ENCODE measurements at places on chromosomes 4 and X. TPM values are rescaled to one million over a fixed set of nuclear protein-coding genes. Genes with fewer than 3 reads are reported as not detected.

The TBC1D1 gene
- 38.1 TPM for total RNA-seq

The CWH43 gene
- total RNA-seq: not detected

The CAPN6 gene
- 0.02 TPM for total RNA-seq

The PPP2R2C gene
- 17.6 TPM for total RNA-seq

The CHIC2 gene
- total RNA-seq: 22.2 TPM

The NR3C2 gene
- total RNA-seq: 0.12 TPM

The TMPRSS11D gene
- total RNA-seq: not detected

The ARHGAP6 gene
- total RNA-seq: not detected

The CAMK2D gene
- 53.0 TPM for total RNA-seq

The PCYT1B gene
- total RNA-seq: 0.40 TPM

The S100G gene
- total RNA-seq: not detected

The PAK3 gene
- 73.3 TPM for total RNA-seq

The TRPC3 gene
- not detected for total RNA-seq

The POLR2B gene
- 116 TPM for total RNA-seq

All from NCI-H460 (cell line).